ENCODE measurements at places on chromosomes 6 and 20. TPM values are rescaled to one million over a fixed set of nuclear protein-coding genes. Genes with fewer than 3 reads are reported as not detected.
A peak's percentile ranks its signal among the peaks of the same experiment; 100 is the strongest.

DNA sequence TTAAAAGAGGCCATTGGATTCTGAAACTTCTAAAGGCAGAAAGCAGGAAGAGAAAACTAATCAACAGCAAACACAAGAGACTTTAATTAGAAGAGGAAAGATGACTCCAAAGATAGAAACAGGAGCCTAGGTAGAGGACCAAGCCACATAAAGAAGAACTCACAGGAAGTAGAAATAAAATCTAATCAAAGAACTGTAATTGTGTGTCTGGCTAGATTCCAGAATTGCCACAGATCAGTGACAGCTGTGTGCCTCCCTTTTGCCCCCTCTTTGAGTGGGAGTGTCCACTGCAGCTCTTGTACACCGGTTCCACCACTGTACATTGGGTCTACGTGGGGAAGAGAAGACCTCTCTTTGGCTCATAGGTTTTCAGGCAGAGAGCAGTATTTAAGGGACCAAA, 22.3 kb upstream of the THEMIS start:
- DNase-seq: no peak
- H3K27me3 ChIP-seq: no peaks in the 10 kb centered on the region
- no peak overlapping the region for H3K27ac ChIP-seq
- no peak overlapping the region for H3K4me3 ChIP-seq

- no peak overlapping the region for H3K4me3 ChIP-seq
- no peak for DNase-seq
- no peak overlapping the region for H3K27ac ChIP-seq
- H3K27me3 ChIP-seq: peaks cover 26% of the 10 kb centered on the region
- no peaks in the 10 kb centered on the region for H3K36me3 ChIP-seq
- peaks cover 12% of the 10 kb centered on the region for H3K4me1 ChIP-seq
Observed at GRCh38 chr20:57866250-57867106, 156.7 kb upstream of the PMEPA1 start.

DNA sequence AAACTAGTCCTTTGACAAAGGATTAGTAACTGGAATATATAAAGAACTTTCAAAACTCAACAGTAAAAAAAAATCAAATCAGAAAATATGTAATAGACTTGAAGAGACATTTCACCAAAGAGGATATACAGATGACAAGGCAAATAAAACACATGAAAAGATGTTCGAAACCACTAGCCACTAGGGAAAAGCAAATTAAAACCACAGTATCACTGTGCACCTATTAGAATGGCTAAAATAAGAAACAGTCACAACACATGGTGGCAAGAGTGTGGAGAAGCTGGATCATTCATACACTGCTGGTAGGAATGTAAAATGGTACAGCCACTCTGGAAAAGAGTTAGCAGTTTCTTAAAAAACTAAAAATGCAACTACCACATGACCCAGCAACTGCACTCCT, 14.9 kb downstream of the ZBTB2 start:
- DNase-seq: no peak
- H3K36me3 ChIP-seq: peaks cover 30% of the 10 kb centered on the region
- peak overlapping the region; percentile 40 for H3K4me3 ChIP-seq
- peak overlapping the region; percentile 75 for H3K27ac ChIP-seq
- H3K4me1 ChIP-seq: peaks cover 85% of the 10 kb centered on the region
- no peaks in the 10 kb centered on the region for H3K27me3 ChIP-seq

GRCh38 chr20:14553774-14554534, 216.5 kb upstream of the FLRT3 start:
- no peaks in the 10 kb centered on the region for H3K4me1 ChIP-seq
- no peak for DNase-seq

DNA sequence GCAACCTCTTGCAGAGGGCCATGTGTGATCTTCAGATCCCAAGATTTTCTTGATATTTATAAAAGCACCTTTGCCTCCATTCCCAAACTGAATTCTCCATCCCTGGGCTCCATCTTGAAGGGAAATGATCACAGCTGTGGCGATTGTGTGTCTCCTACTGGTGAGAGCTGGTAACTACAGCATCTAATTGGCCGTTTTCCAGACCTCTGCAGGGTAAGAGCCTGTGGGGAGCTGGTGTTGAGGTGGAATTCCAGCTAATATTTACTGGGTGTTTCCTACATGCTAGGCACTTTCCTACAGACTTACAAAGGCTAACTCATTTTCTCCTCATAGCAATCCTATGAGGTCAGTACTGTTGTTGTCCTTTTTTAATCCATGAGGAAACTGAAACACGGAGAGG, 59.2 kb upstream of the FNDC1 start:
- H3K27ac ChIP-seq: no peak overlapping the region
- no peaks in the 10 kb centered on the region for H3K36me3 ChIP-seq
- DNase-seq: peak; percentile 41
- H3K4me1 ChIP-seq: peaks cover 57% of the 10 kb centered on the region
- no peak overlapping the region for H3K4me3 ChIP-seq

Gene DCBLD1
- total RNA-seq: 10.6 TPM

- no peaks in the 10 kb centered on the region for H3K4me1 ChIP-seq
- H3K27me3 ChIP-seq: no peaks in the 10 kb centered on the region
Observed at GRCh38 chr20:40339661-40340449, 349.2 kb downstream of the MAFB start.

GRCh38 chr20:57089699-57090144, 176.7 kb downstream of the BMP7 start:
- H3K4me1 ChIP-seq: peaks cover 8% of the 10 kb centered on the region
- peaks cover 3% of the 10 kb centered on the region for H3K27me3 ChIP-seq
- no peak overlapping the region for H3K4me3 ChIP-seq
- peak; percentile 68 for DNase-seq
- H3K36me3 ChIP-seq: no peaks in the 10 kb centered on the region
- no peak overlapping the region for H3K27ac ChIP-seq

DNA sequence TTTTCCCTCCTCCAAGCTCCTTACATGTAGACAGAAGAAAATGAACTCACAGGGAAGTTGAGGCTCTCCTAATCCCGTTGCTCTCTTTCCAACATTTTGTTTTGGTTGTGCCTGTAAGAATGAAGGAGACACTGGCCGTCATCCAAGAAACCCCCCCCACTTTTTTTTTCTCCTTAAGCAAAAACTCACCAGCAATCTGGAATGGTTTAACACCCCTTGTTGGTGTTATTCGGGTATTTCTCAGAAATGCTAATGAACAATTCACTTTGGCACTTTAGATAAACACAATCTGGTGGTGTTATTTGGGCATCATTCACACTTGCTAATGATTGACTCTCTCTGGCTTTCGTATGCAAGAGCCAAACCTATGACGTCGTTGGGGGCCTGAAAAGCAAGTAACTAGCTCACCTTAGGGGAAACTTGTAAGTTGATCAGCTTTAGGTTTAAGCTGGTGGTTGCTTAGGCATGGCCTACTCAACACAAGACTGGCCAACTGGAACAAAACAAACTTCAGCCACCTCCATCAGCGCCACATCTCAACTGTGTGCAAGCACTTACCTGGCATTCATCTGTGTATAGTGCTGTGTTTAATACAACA, 24.3 kb upstream of the OLIG3 start:
- H3K27me3 ChIP-seq: peaks cover 56% of the 10 kb centered on the region
- H3K36me3 ChIP-seq: peaks cover 2% of the 10 kb centered on the region

DNA sequence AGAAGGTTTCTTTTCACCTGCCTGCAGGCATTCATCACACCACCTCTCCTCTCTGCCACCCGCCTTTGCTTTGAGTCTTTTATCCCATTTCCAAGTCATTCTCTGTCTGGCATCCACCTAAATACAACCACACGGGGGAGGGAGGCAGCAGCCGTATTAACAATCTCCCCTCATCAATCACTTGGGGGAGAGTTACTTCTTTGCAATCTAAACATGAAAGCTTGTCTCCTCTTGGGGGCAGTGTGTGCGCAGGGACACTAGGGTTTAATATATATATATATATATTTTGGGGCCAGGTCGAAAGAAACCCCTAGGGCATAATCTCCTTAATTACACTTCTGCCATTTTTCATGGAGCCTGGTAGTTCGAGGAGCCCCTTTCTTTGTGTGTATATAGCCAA, 214.5 kb downstream of the TSHZ2 start:
- DNase-seq: no peak
- no peak overlapping the region for H3K4me3 ChIP-seq
- no peaks in the 10 kb centered on the region for H3K4me1 ChIP-seq
- H3K27ac ChIP-seq: no peak overlapping the region
- H3K36me3 ChIP-seq: no peaks in the 10 kb centered on the region

Gene TFAP2C
- not detected for total RNA-seq

Gene OR2H1
- total RNA-seq: not detected

GRCh38 chr6:132893772-132894490, 79.6 kb downstream of the RPS12 start:
- DNase-seq: no peak
- no peak overlapping the region for H3K27ac ChIP-seq
- no peak overlapping the region for H3K4me3 ChIP-seq
- H3K4me1 ChIP-seq: no peaks in the 10 kb centered on the region
- H3K27me3 ChIP-seq: peaks cover 4% of the 10 kb centered on the region

Gene PIM1
- total RNA-seq: 505 TPM

- H3K36me3 ChIP-seq: no peaks in the 10 kb centered on the region
- H3K27me3 ChIP-seq: peaks cover 19% of the 10 kb centered on the region
- H3K4me3 ChIP-seq: no peak overlapping the region
Observed at GRCh38 chr6:52642368-52642767, 28.5 kb upstream of the TMEM14A start.

DNA sequence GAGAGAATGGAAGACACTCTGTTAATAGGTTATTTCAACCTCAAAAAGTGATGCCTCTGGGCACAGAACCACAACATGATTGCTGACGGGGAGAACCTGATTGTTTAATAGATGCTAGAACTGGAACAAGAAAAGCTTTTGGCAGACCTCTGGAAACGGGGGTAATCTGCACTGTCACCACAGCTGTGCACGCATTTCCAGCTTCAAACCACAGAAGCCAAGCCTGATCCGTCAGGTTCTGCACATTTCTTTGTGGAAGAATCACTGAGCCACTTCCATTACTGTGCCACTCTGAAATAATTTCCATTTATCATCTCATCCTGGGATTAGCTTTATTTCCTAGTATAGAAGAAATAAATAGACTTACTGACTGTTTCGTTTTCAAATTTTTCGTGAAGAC, 309.3 kb downstream of the FARS2 start:
- H3K36me3 ChIP-seq: peaks cover 12% of the 10 kb centered on the region
- peaks cover 6% of the 10 kb centered on the region for H3K4me1 ChIP-seq
- H3K27me3 ChIP-seq: no peaks in the 10 kb centered on the region
- no peak overlapping the region for H3K4me3 ChIP-seq
- no peak for DNase-seq

DNA sequence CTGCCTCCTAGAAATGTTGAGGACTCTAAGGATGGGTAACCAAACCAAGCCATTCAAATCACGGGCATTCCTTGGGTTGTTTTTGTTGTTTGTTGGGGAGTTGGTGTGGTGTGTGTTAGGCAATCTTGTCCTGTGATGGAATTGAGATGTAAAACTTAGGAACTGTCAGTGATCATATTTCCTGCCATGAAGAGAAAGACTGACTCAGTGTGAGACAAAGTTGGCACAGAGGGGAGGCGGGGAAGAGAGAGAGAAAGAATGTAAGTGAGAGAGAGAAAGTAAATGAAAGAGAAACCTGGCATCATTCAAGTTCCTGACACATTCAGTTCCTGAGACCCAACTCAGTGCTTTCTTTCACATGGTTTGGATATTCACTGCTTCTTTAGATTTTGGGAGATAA, 21.6 kb upstream of the FBXO30 start:
- H3K27me3 ChIP-seq: no peaks in the 10 kb centered on the region
- H3K4me3 ChIP-seq: no peak overlapping the region
- peaks cover 7% of the 10 kb centered on the region for H3K4me1 ChIP-seq
- H3K36me3 ChIP-seq: no peaks in the 10 kb centered on the region
- no peak overlapping the region for H3K27ac ChIP-seq

GRCh38 chr20:50270034-50270395, 79.4 kb downstream of the CEBPB start:
- H3K4me3 ChIP-seq: no peak overlapping the region
- no peak for DNase-seq
- peaks cover 14% of the 10 kb centered on the region for H3K27me3 ChIP-seq

- H3K27me3 ChIP-seq: no peaks in the 10 kb centered on the region
- peaks cover 12% of the 10 kb centered on the region for H3K36me3 ChIP-seq
- no peak for DNase-seq
- no peaks in the 10 kb centered on the region for H3K4me1 ChIP-seq
Observed at GRCh38 chr6:107421696-107422256, 37.6 kb downstream of the PDSS2 start.

DNA sequence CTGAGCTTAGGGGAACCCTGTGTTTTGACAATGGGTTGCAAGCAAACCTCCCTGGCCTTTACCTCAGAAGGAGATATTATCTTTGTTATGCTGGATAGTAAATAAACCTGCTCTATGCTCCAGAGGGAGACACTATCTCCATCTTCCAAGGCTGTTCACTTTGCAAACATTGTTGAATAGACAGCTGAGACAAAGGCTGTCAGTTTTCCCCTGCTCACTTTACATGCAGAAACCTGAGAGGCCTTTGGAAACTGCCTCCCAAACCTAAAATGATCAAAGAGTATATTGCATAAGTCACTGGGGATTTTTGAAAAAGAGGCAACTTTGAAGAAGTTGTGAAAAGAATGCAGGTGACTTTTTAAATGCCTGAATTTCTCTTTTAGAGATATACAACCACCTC, 61.6 kb downstream of the MRAP2 start:
- no peak overlapping the region for H3K4me3 ChIP-seq
- DNase-seq: no peak
- no peaks in the 10 kb centered on the region for H3K4me1 ChIP-seq
- no peaks in the 10 kb centered on the region for H3K27me3 ChIP-seq
- H3K36me3 ChIP-seq: no peaks in the 10 kb centered on the region

GRCh38 chr6:112443179-112444065, 96.3 kb downstream of the RFPL4B start:
- H3K4me1 ChIP-seq: no peaks in the 10 kb centered on the region
- H3K4me3 ChIP-seq: no peak overlapping the region
- H3K36me3 ChIP-seq: no peaks in the 10 kb centered on the region

DNA sequence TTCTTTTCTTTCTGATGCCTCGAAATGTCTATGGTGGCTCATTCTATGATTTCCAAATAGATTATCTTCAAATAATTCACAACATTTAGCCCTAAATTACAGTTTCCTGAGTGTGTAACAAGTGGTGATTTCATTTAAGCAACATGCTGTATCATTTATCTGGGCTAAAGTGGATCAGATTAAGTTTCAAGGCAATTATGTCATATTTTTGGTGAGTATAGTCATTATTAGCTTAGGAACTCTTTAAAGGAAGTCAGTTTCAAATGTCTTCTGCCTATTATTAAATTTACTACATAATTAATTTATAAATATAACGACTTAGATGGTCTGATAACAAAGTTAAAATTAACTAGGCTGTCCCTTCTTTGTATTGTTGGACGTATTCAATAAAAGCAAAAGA, 847.9 kb upstream of the FLRT3 start:
- H3K27ac ChIP-seq: no peak overlapping the region
- H3K4me1 ChIP-seq: no peaks in the 10 kb centered on the region
- no peak for DNase-seq
- H3K36me3 ChIP-seq: no peaks in the 10 kb centered on the region
- H3K4me3 ChIP-seq: no peak overlapping the region

- H3K4me1 ChIP-seq: peaks cover 11% of the 10 kb centered on the region
- no peak for DNase-seq
- peak overlapping the region; percentile 24 for H3K4me3 ChIP-seq
- no peak overlapping the region for H3K27ac ChIP-seq
- H3K36me3 ChIP-seq: peaks cover 43% of the 10 kb centered on the region
Observed at GRCh38 chr6:95587989-95588388, 10.7 kb downstream of the MANEA start.
